ENCODE measurements at places on chromosomes 2 and 18.

DNA sequence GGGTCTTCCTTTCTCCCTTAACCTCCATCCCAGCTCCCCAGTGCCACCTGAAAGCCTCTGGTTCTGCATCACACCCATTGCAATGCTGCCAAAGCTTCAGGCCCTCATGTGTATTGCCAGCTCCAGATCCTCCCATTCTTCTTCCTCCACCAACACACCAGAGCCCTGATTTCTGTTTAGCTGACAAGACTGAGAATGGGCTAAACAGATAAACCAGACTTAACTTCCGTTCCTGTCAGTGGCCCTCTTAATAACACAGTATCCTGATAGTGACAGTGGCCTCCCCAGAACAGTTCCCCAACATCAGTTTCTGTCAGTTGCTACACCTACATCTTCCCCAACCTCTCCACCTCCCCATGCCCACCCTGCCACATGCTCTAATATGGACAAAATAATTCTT lies 31.3 kb upstream of the C1D start:
- DNase-seq = no peak

- peak; percentile 3 for DNase-seq
Measured at GRCh38 chr2:232325324-232326273, 53.0 kb upstream of the ALPP start.

DNA sequence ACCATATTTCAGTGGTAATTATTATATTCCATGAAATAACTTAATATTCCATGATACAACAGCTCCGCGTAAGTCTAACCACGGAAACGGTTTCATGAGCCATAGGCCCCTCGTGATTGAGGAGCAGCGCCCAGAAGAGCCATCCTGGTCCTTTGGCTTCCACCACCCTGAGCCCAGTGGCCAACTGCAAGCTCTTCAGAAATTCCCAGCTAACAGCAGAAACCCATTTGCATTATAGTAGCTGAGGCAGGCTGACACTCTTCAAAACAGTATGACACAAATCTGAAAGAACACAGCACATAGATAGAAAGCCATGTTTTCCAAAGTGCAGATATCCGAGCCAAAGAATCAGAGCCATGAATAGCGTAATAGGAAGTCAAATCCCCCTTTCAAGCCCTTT lies 120.9 kb upstream of the NFATC1 start:
- no peak for DNase-seq

GRCh38 chr18:616380-616995 lies 19.7 kb downstream of the CLUL1 start:
- no peak for DNase-seq

GRCh38 chr2:65369574-65369973 lies 62.8 kb downstream of the SPRED2 start:
- no peak for DNase-seq

- DNase-seq = no peak
Measured at GRCh38 chr2:7930800-7931635, 750.8 kb upstream of the ID2 start.

- no peak for DNase-seq
Measured at GRCh38 chr2:236172255-236173035, 4.3 kb upstream of the GBX2 start.

DNA sequence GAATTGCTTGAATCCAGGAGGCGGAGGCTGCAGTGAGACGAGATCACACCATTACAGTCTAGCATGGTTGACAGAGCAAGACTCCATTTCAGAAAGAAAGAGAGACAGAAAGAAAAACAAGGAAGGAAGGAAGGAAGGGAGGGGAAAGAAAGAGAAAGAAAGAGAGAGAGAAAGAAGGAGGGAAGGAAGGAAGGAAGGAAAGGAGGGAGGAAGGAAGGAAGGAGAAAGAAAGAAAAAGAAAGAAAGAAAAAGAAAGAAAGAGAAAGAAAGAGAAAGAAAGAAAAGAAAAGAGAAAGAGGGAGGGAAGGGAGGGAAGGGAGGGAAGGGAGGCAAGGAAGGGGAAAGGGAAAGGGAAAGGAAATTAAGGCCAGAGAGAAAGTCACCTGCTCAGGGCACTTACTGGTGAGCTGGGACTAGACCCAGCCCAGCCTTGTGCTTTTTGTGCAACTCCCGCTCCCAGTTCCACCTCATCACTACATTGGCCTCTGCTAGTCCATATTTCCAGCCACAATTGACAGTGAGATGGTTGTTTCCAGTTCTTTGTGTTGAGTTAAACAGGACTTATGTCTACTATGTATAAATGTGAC lies 35.7 kb downstream of the MOGAT1 start:
- DNase-seq = no peak

GRCh38 chr2:230592775-230593174 lies 119.9 kb upstream of the CAB39 start:
- DNase-seq = no peak

DNA sequence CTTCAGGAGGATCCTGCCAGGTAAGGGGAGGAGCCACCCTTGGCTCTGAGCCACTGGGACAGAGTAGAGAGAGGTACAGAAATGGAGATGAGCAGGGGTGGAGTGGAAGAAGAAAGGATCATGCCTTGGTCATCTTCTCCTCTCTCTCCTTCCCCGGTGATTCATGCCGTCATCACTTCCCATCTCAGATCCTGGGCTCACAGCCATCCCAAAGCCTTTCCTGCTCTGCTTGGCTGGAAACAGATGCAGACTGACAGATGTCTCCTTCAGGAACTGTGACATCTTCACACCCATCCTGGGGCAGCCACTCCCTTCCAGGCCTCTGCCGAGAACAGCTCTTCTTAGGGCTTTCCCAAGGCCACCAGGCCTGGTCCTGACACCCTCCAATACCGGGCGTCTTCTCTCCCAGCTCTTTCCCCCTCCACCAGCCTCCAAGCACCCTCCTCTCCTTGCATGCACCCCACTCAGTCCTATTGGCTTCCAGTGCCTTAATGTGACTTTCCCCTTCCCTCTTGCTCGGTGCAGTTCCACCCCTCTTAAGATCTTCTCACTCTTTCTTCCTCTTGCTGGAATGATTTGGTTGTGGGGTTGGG lies 58.3 kb upstream of the TNP1 start:
- no peak for DNase-seq

DNA sequence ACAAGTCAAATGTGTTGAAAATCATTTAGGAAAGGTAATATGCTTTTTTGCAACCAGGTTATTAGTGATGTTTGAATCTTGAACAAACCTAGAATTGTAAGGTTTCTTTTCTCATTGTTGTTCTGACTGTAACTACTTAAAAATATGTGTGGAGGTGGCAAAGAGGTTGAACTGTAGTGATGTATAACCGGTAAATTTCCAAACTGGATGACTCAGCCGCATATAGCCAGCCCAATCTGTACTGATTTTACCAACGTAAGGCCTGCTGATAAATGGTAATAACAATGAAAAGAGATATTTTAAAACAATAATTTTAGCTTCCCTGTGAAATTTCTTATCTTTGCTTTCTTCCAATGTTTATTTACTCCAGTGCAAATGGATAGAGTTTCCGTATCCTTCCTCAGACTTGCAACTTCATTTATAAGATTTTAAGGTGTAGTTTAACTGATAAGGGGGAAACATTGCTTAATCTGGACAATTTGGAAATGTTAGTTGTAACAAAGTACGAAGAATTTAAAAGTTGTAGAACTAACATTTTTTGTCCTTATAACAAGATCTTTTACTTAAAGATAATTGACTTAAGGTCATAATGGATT lies 1170.4 kb upstream of the ZEB2 start:
- no peak for DNase-seq

DNA sequence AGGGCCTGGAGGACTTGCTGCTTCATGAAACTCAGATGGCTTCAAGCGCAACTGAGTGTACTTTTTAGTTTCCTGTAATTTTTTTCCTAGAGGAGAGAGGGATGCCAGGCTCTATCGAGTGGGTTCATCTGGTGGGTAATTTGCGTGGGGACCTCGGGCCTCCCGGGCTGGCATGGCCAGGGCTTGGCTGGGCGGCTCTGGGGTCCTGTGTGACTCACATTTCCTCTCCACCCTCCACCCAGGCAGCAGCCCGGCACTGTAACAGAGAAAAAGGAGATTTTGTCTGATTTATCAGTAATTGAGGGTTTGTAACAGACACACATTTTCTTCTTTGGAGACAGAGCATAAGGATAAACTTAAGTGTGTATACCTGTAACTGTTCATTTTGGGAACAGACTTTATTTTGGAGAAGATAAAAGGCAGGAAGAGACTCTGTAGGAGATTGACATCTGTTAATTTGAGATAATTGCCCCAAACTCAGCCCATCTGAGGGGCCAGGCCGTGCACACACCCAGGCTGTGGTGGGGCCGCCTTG lies 64.3 kb downstream of the NFATC1 start:
- DNase-seq = no peak

- no peak for DNase-seq
Measured at GRCh38 chr2:38835990-38836389, 39.7 kb downstream of the DHX57 start.

DNA sequence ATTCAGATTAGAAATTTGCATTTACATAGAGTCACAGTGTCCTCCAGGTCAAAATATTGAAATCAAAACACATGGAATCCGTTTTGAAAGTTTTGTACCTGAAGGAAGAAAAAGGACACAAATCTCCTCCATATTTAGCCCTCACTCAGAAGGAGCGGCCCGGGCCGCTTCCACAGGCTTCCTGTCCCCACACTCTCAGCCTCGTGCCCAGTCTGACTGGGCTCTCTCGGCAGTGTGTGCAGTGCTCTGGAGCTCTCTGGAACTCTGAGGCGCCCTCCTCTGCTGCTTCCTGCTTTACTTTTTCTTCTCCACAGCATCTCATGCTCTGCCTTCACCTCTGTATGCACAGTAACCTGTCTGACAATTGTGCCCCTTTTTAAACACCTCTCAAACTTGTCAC lies 22.2 kb upstream of the ZFP36L2 start:
- no peak for DNase-seq

- DNase-seq = no peak
Measured at GRCh38 chr2:201167546-201167945, 15.4 kb upstream of the CASP10 start.

GRCh38 chr18:24368749-24369148 lies 28.9 kb downstream of the OSBPL1A start:
- DNase-seq = no peak

GRCh38 chr18:29660777-29661176 lies 1381.8 kb downstream of the DSC3 start:
- DNase-seq = no peak

GRCh38 chr2:10831400-10831985 lies 18.9 kb upstream of the PDIA6 start:
- DNase-seq = no peak

GRCh38 chr18:75408554-75409506 lies 18.7 kb downstream of the SMIM21 start:
- peak; percentile 70 for DNase-seq

GRCh38 chr18:63783394-63783793 lies 8.2 kb downstream of the SERPINB7 start:
- DNase-seq = no peak

GRCh38 chr2:204898928-204899640 lies 353.8 kb downstream of the PARD3B start:
- no peak for DNase-seq

DNA sequence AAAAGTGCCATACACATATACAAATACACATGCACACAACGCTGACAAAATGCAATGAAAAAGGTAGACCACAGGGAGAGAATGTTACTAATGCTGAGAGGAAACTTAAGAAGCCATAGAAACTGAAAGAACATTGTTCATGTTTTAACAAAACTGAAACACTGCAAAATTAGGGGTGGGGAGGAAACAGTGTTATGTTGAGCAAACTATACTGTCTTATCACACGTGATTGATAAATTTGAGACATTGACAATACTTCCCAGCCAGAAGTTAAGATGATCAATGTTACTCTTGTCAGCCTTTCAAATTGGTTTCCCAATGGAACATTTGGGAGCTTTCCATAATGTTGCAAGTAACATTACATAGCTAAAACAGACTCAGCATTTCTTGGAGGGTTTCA lies 165.5 kb downstream of the L3MBTL4 start:
- DNase-seq = no peak

DNA sequence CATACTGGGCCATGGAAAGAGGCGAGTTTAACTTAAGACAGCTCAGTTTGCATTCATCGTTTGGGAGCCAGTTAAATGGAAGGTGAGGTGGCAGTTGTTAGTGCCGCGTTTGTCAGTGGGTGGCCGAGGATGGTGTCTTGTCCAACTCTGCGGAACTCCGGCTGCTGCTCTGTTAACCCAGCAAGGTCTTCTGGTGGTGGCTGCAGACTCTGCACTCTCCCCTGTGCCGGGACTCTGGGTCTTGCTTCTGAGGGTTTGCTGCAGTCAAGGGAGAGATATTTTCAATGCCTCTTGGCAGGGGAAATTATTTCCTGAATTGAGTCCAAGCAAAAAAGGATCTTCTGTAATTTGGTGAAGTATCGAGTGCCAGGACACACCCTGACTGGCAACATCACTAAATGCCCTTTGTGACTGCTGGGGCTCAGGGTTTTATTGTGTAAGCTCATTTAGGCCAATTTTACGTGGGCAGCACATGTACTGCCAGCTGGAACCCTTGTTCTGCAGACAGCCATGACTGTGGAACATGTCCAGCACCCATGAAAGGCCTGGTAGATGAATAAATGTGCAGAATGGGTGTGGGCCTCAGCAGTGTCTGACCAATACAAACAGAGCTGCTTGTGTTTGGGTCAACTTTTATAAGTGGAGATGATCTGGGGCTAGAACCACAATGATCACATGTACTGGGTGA lies 58.1 kb downstream of the IL1R2 start:
- no peak for DNase-seq

- no peak for DNase-seq
Measured at GRCh38 chr2:84959095-84959565, 11.8 kb upstream of the KCMF1 start.

DNA sequence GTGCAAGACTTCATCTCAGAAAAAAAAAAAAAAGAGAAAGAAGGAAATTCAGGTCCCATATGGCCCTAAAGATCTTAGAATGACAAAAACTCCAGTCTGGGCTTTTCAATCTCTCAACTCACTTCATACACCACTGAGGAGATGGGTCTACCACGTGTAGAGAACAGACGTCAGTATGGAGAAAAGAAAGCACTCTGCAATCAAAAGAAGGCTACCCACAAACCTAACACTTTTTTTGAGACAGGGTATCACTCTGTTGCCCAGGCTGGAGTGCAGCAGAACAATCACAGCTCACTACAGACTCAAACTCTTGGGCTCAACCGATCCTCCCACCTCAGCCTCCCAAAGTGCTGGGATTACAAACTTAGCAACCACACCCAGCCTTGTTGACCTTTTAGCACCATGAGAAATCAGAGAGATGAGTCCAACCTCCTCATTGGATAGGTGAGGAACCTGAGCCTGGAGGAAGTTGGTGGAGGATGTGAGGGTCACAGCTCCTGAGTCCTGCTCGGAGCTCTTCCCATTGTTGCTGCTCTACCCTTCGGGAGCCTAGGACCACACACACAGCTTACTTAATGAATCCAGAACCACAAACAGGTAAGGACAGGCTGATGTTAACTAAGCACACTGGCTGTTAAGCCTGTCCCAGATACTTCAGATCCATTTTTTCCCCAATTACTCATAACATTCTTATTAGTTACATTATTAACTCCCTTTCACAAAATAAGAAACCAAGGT lies 23.7 kb downstream of the TBC1D8 start:
- no peak for DNase-seq

- DNase-seq = no peak
Measured at GRCh38 chr2:133293544-133294353, 274.5 kb downstream of the NCKAP5 start.

Data from NCI-H187 (cell line).